ENCODE measurements at places on chromosomes 6 and 20.

GRCh38 chr6:6661684-6662083 is 73.2 kb downstream of the LY86 start:
- DNase-seq: no peak

- peak; percentile 14 for DNase-seq
Measured at GRCh38 chr20:35617397-35618262, 2.0 kb downstream of the SPAG4 start.

DNA sequence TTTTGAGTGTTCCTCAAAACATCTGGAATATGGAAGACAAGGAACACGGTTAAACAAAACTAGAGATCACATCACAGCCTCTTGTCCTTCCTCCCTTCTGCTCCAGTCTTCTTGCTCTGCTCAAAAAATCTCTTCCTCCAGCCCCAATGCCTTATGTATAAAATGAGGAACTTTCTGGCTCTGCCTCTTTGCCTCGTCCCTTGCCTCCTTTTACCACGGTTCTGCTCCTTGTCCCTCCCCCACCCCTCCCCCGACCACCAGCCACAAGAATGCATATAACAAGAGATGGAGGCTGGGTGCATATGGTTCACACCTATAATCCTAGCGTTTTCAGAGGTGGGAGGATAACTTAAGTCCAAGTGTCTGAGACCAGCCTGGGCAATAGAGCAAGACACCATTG is 43.6 kb downstream of the PLAGL2 start:
- no peak for DNase-seq

DNA sequence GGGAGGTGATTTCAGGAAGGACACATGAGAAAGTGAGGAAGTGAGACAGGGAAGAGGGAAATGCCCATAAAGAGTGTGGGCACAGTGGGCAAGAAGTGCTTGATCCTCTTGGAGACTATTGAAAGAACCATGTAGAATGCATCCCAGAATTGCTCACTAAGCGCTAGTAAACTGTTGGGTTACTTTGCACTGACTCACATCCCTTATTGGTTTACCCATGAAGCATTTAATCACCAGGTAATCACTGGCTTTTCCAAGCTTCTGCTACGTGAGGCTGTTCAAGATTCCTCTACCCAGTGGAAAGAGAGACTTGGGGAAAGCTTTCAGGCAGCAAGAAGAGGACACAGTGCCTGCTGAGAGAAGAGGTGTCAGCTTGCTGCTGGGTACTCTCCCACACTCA is 410.0 kb upstream of the JAG1 start:
- DNase-seq: no peak

DNA sequence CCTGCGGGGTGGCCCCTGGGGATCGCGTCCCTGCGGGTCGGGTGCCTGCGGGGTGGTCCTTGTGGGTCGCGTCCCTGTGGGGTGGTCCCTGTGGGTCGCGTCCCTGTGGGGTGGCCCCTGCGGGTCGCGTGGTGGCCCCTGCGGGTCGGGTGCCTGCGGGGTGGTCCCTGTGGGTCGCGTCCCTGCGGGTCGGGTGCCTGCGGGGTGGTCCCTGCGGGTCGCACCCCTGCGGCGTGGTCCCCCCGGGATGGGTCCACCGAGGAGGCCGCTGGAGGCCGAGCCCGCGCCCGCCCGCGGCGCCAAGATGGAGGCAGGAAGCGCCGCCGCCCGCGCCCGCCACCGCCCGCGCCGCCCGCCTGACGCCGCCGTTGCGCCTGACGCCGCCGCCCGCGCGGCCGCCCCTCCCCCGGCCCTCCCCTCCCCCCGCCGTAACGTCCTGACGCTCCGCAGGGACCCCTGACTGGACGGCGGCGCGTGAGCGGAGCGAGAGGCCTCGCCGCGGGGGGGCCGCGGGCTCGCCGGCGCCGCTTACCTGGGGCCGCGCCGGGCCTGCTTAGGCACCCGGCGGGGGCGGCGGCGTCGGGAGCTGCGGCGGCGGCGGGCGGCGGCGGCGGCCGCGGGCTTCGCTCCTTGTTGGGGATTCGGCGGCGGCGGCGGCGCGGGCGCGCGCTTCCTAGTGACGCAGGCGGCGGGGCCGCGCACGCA is at the start of gene GMEB2:
Gene GMEB2, minus strand, starts transcription at position 678 of the 705 bp plus-strand sequence. CDS start 7,704 bp downstream, outside the sequence.
- no peak for DNase-seq

- no peak for DNase-seq
Measured at GRCh38 chr6:150925976-150926375, 60.5 kb downstream of the MTHFD1L start.

DNA sequence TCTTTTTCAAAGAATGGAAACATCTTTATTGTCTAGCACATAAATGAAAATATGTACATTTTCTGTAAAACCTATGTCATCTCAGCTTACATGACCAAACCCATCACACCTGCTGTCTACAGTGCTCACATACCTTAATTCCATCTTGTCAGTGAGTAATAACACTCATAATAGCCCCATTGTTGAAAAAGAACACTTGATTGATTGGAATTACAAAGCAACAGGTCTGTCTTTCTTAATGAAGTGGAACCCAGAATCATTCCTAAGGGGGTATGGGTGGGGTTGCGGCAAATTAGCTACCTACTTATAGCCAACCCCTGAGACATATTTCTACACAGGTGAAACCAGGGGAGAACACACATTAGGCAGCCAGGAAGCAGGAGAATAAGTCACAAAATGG is 20.2 kb downstream of the ADGRF4 start:
- no peak for DNase-seq

DNA sequence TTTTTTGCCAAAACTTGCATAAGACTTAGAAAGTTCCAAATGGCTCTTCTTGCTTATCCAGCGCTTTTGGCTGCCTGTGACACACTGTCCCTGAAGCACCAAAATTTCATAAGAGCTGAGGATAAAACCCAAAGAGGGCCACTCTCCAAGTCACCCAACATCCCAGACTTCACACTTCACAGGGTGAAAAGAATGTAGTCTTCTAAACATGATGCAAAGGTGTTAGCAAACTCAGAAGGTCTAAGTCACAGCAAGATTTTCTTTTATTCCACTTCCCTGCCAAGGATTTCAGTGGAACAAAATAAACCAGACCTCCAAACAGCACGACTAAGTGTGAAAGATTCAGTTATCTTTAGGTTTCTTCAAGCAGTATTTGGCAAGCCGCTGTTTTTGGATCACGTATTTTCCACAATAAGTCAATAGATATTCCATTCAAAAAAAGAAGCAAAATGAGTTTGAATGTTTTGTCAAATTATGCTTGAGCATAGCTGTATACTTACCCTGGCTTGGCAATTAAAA is 44.6 kb upstream of the CD93 start:
- DNase-seq: no peak

DNA sequence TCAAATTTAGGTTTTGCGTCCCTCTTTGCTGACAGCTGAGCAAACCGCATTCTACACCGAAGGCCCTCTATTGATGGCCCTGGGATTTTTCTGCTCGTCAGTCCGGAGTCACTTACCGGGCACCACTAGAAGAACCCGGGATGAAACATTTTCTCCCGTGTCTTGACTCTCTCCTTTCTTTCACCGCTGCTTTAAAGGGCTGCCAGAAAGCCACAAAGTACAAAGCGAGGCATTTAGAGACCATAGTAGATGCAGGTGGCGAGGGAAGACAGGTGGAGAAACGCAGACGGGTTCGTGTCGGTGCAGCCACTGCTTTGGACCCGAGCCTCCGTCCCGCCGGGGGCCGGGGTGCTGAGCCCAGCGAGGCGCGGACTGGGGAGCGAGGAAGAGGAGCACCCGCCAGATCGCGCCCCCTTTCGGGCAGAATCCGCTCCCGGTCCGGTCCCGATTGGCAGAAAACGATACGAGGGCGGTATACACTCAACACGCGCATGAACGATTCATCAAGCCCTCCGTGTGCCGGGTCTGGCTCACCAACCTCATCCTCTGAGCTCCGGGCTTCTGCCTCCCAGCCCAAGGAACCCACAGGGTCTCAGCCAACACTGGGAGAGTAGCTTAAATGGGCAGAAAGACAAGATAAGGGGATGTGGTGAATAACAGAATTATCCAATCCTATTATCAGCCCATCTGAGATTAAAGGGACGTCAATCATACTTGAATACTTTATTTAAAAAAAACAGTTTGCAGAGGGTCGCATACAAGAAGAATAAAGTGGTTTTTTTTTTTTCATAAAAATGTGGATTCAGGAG is 84.9 kb downstream of the TRIM27 start:
- DNase-seq: peak; percentile 67

DNA sequence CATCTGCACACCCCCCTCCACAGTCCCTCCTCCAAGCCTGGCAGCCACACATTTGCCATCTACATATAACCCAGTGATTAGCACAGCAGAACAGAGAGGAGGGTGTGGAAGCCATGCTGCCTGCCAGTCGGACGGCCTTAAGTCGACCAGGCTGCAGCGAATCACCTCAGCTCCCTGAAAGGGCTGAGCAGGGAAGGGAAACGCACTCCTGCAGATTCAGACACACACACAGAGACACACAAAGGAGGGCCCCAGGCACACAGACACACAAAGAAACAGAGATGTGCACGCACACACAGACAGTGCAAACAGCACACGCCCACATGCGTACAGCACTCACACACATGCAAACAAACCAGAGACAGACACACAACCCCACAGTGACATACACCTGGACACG is 11.2 kb upstream of the SIRPA start:
- no peak for DNase-seq

Measured in T-helper 1 cell (primary cell).